ENCODE measurements at places on chromosomes 7 and 10.
A peak's percentile ranks its signal among the peaks of the same experiment; 100 is the strongest.

- no peak for DNase-seq
Observed at GRCh38 chr7:390761-391410, 100.9 kb downstream of the FOXL3 start.

- no peak for DNase-seq
Observed at GRCh38 chr7:152117356-152117755, 91.9 kb downstream of the GALNT11 start.

- DNase-seq = no peak
Observed at GRCh38 chr7:2710286-2710655, 22.3 kb downstream of the AMZ1 start.

GRCh38 chr7:76232698-76233097 is 31.0 kb downstream of the SRRM3 start:
- no peak for DNase-seq

GRCh38 chr10:98172495-98172894 is 38.0 kb downstream of the R3HCC1L start:
- no peak for DNase-seq

DNA sequence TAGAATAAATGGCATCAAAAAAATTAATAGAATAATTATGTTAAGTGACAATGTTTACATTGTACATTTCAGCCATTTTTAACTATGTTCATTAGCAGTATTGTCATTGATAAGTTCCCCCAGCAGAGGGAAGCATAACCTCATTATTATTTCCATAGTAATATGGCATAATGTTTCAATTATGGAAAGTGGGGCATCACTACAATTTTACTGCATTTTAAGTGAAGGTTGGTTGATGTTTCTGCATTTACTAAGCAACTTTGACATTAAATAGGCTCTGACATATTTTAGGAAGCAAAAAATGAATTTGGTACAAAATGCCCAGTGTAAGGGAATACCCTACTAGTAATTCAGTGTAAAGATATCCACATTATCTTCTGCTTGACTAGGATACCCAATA is 218.3 kb downstream of the SEMA3A start:
- peak; percentile 39 for DNase-seq

GRCh38 chr10:12214093-12214492 is 18.1 kb downstream of the CDC123 start:
- no peak for DNase-seq

DNA sequence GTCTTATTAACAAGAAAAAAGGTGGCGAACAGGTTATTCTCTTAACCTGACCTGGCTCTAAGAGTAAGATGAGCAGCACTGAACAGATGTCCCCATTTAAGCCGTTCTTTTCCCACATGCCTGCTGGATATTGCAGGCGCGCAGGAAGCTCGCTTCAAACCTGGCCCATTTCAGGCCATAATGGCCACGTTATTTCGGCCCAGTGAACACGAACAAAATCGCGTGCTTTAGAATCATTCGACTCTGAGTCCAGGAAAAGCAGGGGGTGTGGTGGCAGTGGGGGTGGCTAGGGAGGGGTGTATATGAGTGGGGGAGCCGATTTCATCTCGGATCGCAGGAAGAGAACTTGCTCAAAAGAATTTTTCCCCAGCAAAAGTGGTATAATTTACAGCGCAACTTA is 6.6 kb upstream of the SP8 start:
- DNase-seq = no peak

Measured in NCI-H2107 (cell line).